ENCODE measurements at places on chromosomes 1 and 21. TPM values are rescaled to one million over a fixed set of nuclear protein-coding genes. Genes with fewer than 3 reads are reported as not detected.

DNA sequence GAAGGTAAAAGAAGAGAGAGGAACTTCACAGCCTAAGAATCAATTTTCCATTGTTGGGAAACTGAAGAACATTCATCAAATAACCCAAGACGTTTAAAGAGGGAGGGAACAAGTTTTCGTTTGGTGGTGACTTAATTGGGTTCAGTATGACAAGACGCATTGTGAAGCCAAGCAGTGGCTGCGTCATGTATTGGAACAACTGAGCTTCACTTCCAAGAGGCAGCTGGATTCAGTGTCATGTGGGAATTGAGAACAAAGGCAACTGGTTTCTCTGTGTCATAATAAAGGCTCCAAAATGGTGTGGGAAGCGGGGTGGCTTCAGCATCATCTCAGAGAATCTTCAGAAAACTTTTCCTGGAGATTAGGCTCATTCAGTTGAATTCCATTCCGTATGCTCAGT, 29.8 kb upstream of the RC3H1 start:
- no peak for DNase-seq

GRCh38 chr1:227764019-227764391, 28.8 kb downstream of the SNAP47 start:
- DNase-seq: no peak

- DNase-seq: no peak
Measured at GRCh38 chr1:203367057-203367456, 16.1 kb upstream of the FMOD start.

GRCh38 chr1:239170828-239171227, 215.5 kb upstream of the CHRM3 start:
- no peak for DNase-seq

- DNase-seq: no peak
Measured at GRCh38 chr1:61941794-61942193, 199.5 kb downstream of the PATJ start.

- no peak for DNase-seq
Measured at GRCh38 chr1:115654663-115655305, 13.0 kb downstream of the VANGL1 start.

- DNase-seq: no peak
Measured at GRCh38 chr21:45830221-45830640, 151.3 kb upstream of the COL6A1 start.

The SLC6A17 gene
- polyA plus RNA-seq: 0.67 TPM

GRCh38 chr1:55304229-55304740, 89.1 kb upstream of the USP24 start:
- DNase-seq: no peak

DNA sequence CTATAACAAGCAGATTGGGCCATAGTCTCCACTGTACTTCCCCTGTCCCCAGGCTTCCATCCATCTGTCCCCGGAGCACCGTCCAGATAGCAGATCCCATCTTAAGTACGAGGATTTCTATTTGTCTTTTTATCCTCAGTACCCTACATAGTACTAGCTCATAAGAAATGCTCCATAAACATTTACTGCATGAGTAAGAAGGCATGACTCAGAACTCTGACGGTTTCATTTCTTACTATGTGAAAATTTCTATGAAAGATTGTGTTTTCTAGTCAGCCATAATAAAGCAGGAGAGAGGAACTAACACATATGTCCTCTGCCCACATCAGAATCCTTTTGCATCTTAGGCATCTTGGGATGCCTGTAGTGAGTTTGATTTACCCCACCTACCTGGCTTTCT, 49.5 kb downstream of the CHD1L start:
- DNase-seq: no peak

- no peak for DNase-seq
Measured at GRCh38 chr1:23720256-23720995, 22.8 kb upstream of the ELOA start.
